ENCODE measurements at places on chromosomes 2 and 18. TPM values are rescaled to one million over a fixed set of nuclear protein-coding genes. Genes with fewer than 3 reads are reported as not detected.

CYP1B1 gene
- total RNA-seq = 6.2 TPM

PMAIP1 gene
- total RNA-seq = 151 TPM

DYNAP gene
- total RNA-seq = 1.0 TPM

ACADL gene
- 0.39 TPM for total RNA-seq

SLC14A1 gene
- not detected for total RNA-seq

NT5DC4 gene
- not detected for total RNA-seq

SKOR2 gene
- not detected for total RNA-seq

- no peaks in the 10 kb centered on the region for H3K27me3 ChIP-seq
- H3K36me3 ChIP-seq = no peaks in the 10 kb centered on the region
- no peak overlapping the region for H3K4me3 ChIP-seq
- H3K27ac ChIP-seq = no peak overlapping the region
- no peak for DNase-seq
These were observed 33.9 kb downstream of the TMEM18 start for GRCh38 chr2:643334-643733.

GRCh38 chr18:13672657-13673056 lies 53.7 kb downstream of the FAM210A start:
- no peaks in the 10 kb centered on the region for H3K36me3 ChIP-seq
- H3K4me3 ChIP-seq = no peak overlapping the region
- DNase-seq = no peak
- H3K27me3 ChIP-seq = no peaks in the 10 kb centered on the region
- H3K4me1 ChIP-seq = no peaks in the 10 kb centered on the region

DNA sequence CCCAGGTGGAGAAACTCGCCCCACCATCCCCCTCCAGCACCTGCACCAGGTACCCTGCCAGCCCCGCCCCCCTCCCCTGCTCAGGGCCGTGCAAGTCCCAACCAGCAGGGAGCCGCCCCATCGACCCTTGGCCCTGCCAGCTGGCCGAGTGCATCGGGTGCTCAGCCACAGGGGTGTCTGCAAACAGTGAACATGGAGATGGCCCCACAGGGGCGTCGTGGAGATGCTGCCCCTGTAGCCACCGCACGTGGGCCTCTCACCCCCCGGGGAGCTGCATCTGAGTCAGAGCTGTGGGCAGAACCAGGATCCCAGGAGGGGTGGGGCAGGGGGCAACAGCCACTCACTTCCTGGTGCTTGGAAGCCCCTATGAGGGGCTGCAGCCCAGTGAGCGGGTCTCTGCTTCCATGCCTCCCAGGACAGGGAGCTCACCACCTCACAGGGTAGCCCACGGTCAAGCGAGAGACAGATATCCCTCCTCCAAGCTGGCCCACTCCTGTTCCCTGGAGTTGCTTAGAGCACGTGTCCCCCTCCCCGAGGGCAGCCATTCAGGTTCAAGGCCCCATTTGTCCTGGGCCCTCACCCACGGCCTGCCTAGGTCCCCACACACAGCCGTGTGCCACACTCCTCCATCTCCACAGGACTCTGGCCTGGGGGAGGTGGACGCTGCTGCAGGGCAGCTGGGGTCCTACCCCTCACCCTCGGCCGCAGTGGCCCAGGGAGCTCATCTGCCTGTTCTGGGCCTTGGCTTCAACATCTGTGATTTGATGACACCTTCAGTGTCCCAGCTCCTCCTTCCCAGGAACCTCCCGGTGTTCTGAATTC lies 1.1 kb upstream of the MAB21L4 start:
- no peak overlapping the region for H3K27ac ChIP-seq
- no peak overlapping the region for H3K4me3 ChIP-seq
- no peaks in the 10 kb centered on the region for H3K36me3 ChIP-seq
- no peaks in the 10 kb centered on the region for H3K4me1 ChIP-seq

GRCh38 chr2:240430595-240430994 lies 4.9 kb upstream of the GPC1 start:
- 0 out of 2 replicates have a peak, but pooled peaks cover 3% of the 10 kb centered on the region for H3K4me1 ChIP-seq
- H3K36me3 ChIP-seq = no peaks in the 10 kb centered on the region
- H3K27me3 ChIP-seq = no peaks in the 10 kb centered on the region
- H3K4me3 ChIP-seq = no peak overlapping the region

DNA sequence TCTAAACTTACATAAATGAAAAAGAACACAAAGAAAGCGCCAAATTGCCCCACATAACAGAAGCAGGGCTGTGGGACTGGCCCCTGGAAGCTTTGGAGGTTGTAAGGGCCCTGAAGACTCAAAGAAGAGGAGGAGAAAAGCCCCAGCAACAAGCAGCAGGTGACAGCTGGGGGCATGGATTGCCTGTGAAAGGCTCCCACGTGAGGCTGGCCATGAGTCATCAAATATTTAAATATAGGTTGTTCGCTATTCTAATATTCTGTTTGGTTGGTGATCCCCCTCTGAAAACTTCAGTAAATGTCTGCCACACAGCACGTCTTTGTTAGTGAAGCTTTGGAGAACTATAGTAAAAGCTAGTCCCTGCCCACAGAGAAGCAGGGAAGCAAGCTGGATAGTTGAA lies 132.4 kb downstream of the MREG start:
- H3K27ac ChIP-seq = no peak overlapping the region
- no peak overlapping the region for H3K4me3 ChIP-seq

DNA sequence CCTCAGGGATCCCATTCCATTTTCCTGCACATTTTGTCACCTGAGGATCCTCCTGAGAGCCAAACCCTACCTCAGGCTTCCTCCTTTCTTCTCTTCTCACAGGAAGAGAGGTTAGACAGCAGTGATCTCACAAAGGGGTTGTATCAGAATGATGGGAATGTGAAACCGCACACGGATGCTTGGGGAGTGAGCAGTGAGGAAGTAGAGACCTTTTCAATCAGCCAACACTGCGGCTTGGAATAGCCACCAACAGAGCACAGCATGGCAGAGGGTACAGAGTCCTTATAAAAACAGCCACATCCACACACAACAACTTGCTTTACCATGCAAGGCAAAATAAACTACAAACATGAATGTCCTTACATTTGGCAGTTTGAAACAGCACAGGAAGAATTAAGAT lies 8.7 kb downstream of the TMEM182 start:
- H3K27me3 ChIP-seq = no peaks in the 10 kb centered on the region
- no peak overlapping the region for H3K4me3 ChIP-seq
- DNase-seq = no peak
- no peaks in the 10 kb centered on the region for H3K4me1 ChIP-seq

- DNase-seq = peak; percentile 85
- no peaks in the 10 kb centered on the region for H3K36me3 ChIP-seq
- H3K27ac ChIP-seq = no peak overlapping the region
- H3K4me1 ChIP-seq = no peaks in the 10 kb centered on the region
These were observed 314.8 kb downstream of the MBD2 start for GRCh38 chr18:53909668-53910067.

- H3K4me1 ChIP-seq = no peaks in the 10 kb centered on the region
- H3K4me3 ChIP-seq = no peak overlapping the region
- no peaks in the 10 kb centered on the region for H3K27me3 ChIP-seq
- H3K36me3 ChIP-seq = no peaks in the 10 kb centered on the region
These were observed 302.2 kb upstream of the STON1 start for GRCh38 chr2:48227617-48228344.

GRCh38 chr2:226063704-226064440 lies 664.4 kb downstream of the NYAP2 start:
- H3K27ac ChIP-seq = no peak overlapping the region
- no peaks in the 10 kb centered on the region for H3K36me3 ChIP-seq
- no peak for DNase-seq
- no peak overlapping the region for H3K4me3 ChIP-seq
- H3K4me1 ChIP-seq = peaks cover 4% of the 10 kb centered on the region

DNA sequence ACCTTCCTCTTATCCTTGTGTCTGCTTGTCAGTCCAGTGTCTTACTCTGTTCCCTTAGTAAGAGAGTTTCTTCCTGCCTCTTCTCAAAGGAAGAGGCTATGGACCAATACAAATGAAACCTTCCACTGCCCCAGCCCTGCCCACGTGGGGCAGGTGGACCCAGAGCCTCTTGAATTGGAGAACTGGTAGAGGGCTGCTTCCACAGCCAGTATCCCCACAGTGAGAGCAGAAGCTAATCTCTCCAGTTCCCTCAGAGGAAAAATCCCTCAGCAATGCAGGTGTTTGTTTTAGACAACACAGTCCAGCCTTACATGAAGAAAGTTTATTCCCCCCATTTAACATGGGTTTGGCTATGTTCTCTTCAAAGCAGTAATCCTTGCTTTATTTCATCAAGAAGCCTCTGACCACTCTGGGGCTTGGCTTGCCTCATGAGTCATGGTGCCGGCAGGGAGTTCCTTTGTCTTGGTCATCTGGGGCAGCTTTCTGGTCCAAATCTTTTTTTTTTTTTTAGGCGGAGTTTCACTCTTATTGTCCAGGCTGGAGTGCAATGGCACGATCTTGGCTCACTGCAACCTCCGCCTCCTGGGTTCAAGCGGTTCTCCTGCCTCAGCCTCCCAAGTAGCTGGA lies 6.5 kb upstream of the CYBRD1 start:
- H3K27me3 ChIP-seq = no peaks in the 10 kb centered on the region
- H3K27ac ChIP-seq = no peak overlapping the region
- no peaks in the 10 kb centered on the region for H3K36me3 ChIP-seq
- no peak for DNase-seq

GRCh38 chr2:170301626-170302025 lies 123.7 kb downstream of the MYO3B start:
- no peaks in the 10 kb centered on the region for H3K4me1 ChIP-seq
- H3K27ac ChIP-seq = no peak overlapping the region
- DNase-seq = no peak
- H3K27me3 ChIP-seq = no peaks in the 10 kb centered on the region

DNA sequence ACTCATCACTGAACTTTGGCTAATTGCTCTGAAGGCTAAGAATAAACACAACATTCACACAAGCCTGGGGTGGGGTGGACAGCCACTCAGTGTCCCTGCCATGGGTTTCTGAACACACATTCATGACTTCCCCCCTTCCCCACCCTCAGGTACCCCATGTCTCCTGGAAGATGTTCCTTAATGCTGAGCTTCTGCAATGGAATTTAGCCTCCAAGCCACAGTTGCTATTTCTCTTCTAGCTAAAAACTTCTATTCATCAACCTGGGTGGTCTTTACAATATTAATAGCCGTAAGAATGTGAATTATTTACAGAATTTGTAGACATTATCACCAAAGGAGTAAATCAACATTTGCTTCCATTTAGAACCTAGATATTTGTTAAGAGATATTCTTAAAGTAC lies 175.1 kb downstream of the ACKR3 start:
- H3K27me3 ChIP-seq = no peaks in the 10 kb centered on the region
- H3K4me1 ChIP-seq = peaks cover 12% of the 10 kb centered on the region
- H3K36me3 ChIP-seq = no peaks in the 10 kb centered on the region
- DNase-seq = no peak
- H3K4me3 ChIP-seq = no peak overlapping the region

GRCh38 chr2:6342273-6342920 lies 523.3 kb downstream of the CMPK2 start:
- no peaks in the 10 kb centered on the region for H3K4me1 ChIP-seq
- H3K27ac ChIP-seq = no peak overlapping the region
- H3K27me3 ChIP-seq = no peaks in the 10 kb centered on the region
- no peak for DNase-seq
- H3K4me3 ChIP-seq = no peak overlapping the region

DNA sequence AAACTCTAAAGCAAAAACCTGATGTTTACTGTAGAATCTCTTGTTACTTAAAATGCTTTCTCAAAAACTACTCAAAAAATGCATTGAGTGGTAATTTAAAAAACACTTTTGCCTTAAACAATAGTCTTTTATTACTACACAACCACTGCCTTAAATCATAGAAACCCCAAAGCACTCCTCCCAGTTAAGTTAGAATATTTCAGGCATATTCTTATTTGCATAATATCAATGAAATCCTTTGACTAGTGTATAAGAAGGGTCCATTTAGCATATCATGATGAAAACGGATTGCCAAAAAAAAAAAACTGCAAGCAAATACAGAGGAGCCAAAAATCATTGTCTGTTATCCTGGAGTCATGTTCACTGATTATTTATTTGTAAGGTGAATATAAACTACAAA lies 119.2 kb downstream of the PTPRM start:
- no peak for DNase-seq
- H3K27me3 ChIP-seq = no peaks in the 10 kb centered on the region
- H3K4me3 ChIP-seq = no peak overlapping the region
- H3K27ac ChIP-seq = no peak overlapping the region

- no peak for DNase-seq
- H3K27ac ChIP-seq = no peak overlapping the region
- no peaks in the 10 kb centered on the region for H3K36me3 ChIP-seq
- no peak overlapping the region for H3K4me3 ChIP-seq
- no peaks in the 10 kb centered on the region for H3K27me3 ChIP-seq
These were observed 120.1 kb downstream of the HAUS1 start for GRCh38 chr18:46224181-46224775.

- peaks cover 33% of the 10 kb centered on the region for H3K27me3 ChIP-seq
- H3K4me1 ChIP-seq = peaks cover 34% of the 10 kb centered on the region
- peak overlapping the region; percentile 69 for H3K27ac ChIP-seq
- DNase-seq = peak; percentile 85
These were observed 22.0 kb downstream of the GPC1 start for GRCh38 chr2:240457223-240458043.

GRCh38 chr2:196745711-196746110 lies 53.8 kb downstream of the GTF3C3 start:
- H3K27ac ChIP-seq = no peak overlapping the region
- H3K36me3 ChIP-seq = peaks cover 7% of the 10 kb centered on the region
- H3K27me3 ChIP-seq = no peaks in the 10 kb centered on the region
- peaks cover 4% of the 10 kb centered on the region for H3K4me1 ChIP-seq
- DNase-seq = no peak

DNA sequence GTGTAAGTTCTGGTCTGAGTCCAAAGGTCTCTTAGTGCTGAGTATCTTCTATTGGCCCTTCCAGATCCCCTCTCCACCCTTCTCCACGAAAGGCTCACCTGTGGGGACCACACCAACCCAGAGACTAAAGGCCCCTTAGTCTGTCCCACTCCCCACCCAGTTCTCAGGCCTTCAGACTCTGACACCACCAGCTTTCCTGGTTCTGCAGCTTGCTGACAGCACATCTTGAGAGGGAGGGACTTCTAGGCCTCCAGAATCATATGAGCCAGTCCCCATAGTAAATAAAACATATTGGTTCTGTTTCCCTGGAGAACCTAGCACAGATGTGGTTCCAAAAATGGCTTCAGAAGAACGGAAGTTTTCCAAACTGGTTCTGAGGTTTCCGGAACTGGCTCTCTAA lies 38.5 kb upstream of the KLF11 start:
- no peak overlapping the region for H3K4me3 ChIP-seq
- H3K4me1 ChIP-seq = peaks cover 9% of the 10 kb centered on the region
- no peaks in the 10 kb centered on the region for H3K36me3 ChIP-seq
- no peak overlapping the region for H3K27ac ChIP-seq
- H3K27me3 ChIP-seq = no peaks in the 10 kb centered on the region
- no peak for DNase-seq
